ENCODE measurements at places on chromosomes 4 and X.
A peak's percentile ranks its signal among the peaks of the same experiment; 100 is the strongest.

DNA sequence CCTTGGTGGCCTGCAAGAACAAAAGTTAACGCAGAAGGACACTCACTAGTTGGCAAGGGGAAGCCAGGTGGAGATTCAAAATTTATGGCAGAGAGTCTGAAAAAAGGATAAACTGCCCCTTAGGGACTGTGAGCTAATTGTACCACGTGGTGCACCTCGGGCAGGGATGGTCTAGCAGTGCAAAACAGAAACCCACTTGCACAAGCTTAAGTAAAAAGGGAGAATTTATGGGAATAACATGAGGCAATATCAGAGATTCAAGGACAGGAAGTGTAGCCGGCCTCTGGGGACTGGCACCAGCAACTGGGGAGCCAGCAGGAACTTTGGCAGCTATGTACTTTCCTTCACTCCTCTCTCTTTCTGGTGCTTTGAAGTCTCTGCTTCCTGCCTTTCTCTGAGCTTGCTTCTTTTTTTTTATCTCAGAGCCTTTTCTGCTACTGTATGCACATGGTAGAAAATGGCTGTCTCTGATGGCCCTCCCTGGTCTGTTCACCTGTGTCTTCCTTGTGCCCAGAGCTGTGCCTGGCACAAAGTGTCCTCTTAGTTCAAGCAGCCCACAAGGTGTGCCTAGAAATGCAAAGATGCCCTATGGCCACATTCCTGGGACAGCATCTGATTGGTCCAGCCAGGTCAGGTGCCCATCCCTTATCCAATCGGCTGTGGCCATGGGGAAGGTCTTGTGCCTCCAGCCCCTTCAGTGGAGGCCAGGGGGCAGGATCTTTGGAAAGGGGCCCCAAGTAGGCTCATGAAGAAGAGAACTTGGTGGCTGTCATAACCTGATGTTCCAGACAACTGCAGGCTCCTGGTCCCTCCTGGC lies 114.8 kb upstream of the ATP6AP2 start:
- DNase-seq: no peak

- no peak for DNase-seq
Observed at GRCh38 chrX:15475021-15475420, 18.1 kb downstream of the PIR start.

DNA sequence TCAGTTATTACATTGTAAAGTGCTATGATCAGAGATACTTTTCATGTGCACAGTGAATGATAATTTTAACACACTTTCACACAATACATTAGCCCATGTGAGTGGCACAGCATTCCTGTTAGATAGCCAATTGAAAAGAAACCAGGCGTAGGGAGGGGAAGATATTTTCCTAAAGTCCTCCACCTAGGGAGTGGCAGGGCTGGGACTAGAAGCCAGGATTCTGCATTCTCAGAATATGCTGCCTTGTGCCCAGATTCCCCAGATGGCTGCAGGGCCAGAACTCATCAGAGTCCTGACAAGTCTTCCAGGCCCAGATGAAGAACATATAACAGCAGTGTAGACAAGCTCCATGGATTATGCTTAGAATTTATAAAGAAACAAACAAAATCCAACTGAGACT lies 350.2 kb downstream of the AFF2 start:
- DNase-seq: no peak

DNA sequence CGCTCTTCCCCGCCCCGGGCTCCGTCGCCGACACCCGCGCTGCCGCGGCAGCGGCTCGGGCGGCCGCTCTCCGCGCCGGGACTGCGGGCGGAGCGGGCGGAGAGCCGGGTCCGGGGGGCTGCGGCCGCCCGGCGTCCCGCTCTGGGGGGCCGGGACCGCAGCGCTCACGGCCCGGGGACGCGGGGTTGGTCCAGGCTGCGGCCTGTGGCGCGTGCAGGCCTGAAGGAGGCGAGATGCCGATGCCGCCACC lies 492 bp downstream of the GALNT7 start:
- DNase-seq: no peak

DNA sequence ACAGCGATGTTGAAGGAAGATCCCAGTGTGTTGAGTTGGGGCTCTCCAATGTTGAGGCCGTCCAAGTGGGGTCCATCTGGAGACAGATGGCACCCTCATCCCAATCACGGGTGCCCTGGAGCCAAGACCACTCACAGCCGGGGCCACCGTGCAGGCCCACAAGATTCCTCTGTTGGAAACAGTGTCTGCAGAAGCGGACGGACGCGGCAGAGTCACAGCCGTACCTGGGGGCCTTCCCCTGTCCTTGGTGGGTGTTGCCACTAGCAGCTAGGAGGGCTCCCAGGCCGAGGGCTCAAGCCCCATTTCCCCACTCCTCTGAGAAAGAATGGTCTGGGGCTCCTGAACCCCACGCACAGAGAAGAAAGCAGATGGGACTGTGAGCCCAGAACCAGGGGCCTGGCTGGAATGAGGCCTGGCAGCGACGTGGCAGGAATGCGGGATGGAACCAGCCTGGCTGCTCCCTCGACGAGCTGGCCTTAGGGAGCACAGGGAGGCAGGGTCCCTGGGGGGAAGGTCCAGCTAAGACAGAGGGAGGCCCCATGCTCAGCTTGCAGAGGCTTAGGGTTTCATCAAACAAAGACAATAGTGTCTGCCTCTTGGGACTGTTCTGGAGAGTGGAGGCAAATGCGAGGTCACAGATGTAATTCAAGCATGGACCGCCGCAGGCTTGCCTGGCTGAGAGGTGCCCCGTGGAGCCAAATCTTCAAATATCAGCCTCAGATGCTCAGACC lies 228.9 kb downstream of the AFAP1 start:
- no peak for DNase-seq

DNA sequence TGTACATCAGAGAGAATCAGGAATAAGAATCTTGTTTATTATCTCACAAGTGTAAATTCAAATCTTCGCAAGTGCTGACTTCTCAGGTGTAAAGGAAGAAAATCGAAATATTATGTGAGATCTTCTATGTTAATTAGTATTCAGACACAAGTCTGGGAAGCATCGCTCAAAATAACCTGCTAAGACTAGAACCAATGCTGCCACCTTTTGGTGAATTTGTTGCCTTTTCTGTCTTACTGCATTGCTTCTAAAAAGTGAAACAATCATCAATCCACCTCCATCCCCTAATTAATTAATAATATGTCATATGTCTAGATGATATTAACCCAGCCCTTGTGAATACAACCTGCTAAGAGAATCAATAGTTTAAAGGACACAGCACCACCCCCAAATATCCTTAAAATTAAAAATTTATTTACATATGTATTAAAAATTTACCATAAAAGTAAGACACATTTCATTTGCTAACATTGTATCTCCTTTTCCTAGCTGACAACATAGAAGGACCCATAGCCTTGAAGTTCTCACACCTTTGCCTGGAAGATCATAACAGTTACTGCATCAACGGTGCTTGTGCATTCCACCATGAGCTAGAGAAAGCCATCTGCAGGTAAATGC lies 3.5 kb downstream of the EPGN start:
- no peak for DNase-seq

DNA sequence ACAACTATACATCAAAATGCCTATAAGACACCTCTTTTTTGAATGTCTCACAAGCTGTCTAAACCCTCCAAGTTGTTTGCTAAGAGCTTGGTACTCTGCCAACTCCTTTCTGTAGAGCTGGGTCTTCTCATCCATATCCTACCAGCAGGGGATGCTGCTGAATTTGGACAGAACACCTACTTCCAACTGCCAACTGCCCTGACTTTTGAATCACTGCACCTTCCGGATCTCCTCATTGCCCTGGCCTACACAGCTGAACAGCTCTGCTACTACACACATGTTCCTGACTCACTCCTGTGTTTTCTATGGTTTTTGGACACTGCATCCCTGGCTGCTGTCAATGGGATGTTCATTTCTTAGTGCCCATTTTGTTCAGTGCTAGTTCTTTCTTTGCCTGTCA lies 18.7 kb downstream of the FAM184B start:
- DNase-seq: no peak

DNA sequence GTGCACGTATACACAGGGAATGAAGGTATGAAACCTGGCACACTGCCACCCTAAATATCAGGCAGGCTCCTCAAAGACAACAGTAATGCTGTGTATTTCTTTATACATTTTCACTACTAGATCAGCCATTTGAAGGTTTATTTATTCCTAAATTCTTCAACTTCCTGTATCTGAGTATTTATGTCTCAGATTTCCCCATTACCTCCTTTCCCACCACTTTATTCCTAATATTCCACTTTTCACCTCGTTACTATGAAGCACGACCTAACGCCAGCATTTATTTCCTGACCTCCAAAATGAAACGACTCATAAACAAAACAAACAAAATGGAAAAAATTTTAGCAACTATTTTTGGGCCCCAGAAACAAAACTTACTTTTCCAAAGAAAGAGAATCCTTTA lies 69.6 kb downstream of the MAML3 start:
- no peak for DNase-seq

DNA sequence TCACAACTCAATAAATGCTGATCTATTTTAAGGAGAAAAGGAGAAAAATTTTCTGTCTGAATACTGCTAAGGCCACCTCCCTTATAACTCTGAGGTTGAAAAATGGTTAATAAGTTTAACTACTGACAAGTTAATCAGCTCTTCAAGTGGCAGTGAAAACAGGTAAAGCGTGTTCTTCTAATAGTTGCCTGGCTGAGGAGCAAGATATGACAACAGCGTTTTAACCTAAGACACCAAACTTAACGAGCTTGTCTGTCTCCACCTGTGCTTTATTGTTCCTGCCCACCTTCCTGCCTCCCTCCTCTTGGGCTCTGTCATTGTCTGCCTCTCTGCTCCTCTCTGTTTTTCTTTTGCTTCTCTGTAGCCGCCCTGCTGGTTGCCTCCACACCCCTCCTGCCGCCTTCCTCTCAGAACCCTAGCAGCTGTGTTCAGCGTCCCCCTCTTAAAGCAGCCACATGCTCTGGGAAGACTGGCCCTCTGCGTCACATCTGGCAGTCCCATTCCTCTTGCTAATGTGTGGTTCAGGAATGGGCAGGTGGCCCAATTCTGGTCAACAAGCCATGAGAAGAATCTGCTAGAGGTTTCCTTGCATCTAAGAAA lies 4.3 kb upstream of the TSPAN5 start:
- peak; percentile 88 for DNase-seq

DNA sequence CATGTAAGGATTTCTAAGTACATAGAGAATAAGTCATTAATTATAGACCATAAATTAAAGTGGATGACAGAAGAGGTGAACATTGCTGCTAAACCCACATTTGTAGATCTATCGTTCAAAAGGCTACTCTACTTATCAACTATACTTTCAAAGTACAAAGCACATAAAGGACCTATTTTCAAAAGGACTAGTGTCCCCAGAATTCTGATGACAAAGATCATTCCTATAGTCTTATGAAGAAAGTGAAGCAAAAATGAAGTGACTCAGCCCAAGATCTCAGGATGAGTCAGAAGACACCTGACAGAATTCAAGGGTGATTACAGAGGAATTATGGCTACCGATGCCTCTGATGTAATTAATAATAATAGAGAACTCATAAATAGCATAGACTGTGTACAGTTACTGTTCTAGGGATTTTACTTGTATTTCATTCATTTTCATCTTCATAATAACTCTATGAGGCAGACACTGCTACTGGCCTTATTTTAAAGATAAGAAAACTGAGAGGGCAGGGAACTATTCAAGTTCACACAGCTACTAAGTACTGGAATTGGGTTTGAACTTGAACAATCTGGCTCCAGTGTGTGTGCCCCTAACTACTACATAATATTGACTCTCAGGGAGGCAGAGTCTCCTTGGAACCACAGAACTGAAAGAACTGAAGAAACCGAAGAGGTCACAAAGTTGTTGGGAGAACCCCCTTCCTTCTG lies 17.1 kb downstream of the USP46 start:
- DNase-seq: no peak

- DNase-seq: no peak
Observed at GRCh38 chrX:9271789-9272525, 192.9 kb upstream of the TBL1X start.

- DNase-seq: no peak
Observed at GRCh38 chr4:145589916-145590702, 29.1 kb upstream of the MMAA start.

DNA sequence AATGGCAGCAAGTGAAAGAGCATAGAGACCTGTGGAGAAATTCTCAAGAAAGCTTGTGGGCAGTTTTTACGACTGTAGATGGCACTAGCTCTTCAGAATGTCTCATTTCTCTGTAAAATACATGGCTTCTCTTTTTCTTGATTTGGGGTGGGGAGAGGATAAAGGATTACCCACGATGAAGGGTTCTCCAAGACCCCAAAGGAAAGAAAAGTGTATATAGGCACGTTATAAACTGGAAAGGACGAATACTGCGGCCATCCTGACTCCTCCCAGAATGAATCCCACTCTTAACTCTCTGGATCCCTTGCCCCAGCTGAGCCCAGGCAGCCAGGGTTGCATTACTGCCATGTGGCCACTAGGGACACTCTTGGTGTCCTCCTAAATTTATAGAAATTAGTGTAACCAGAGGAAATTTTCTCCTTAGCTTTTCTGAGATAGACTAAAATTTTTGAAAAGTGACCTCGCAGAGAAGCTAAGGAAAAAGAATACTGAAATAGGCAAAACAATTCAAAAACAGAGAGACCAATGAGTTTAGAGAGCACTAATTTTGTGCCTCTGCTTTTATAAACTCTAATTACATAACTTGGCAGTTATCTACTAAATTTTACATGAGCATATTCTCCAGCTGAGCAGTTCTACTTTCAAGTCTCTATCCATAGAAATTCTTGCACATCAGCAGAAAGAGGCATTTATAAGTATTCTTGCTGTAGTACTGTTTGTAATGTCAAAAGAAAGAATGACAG lies 37.8 kb upstream of the PCDH19 start:
- DNase-seq: peak; percentile 85

DNA sequence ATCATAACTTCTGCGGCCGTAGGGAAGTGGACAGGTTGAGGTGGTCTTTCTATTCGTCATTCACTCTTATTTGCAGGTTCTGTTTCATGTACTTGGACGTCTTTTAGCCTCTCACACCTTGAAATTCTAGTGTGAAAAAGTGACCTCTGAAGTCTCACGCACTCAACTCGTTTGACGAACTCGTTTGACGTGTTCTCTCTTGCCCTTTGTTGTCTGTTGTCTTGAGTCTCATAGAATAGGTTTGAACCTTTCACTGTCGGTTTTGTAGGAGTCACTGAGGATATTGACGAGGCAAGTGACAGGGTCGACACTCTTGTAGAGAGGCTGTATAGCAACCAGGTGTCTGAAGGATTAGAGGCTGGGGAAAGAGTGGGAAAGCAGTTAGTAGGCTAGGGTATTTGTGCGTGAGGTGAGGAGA lies 1.1 kb upstream of the PGRMC2 start:
- DNase-seq: no peak

DNA sequence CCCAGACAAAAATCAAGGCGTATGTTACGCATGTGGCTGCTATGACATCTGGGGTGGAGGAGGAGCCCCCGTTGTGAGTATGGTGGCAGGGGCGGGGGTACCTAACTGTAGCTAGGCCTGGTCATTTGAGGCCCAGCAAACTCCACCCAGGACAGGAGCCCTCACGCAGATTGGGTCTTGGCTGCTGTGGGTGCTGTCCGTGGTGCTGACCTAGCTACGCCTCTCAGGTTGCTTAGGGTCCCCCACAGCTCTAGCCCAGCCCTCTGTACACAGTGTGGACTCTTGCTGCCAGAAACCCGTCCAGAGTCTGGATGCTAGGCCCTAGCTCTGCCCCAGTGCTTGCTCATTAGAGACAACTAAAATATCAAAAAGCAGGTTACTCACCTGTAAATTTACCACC lies 146.7 kb upstream of the PSAPL1 start:
- peak; percentile 93 for DNase-seq

All from endodermal cell (in vitro differentiated cells).